GM12892 (cell line): ENCODE measurements at places on chromosomes 11 and 22.

GRCh38 chr11:32817181-32817851 lies 12.4 kb upstream of the PRRG4 start:
- no peak for DNase-seq

DNA sequence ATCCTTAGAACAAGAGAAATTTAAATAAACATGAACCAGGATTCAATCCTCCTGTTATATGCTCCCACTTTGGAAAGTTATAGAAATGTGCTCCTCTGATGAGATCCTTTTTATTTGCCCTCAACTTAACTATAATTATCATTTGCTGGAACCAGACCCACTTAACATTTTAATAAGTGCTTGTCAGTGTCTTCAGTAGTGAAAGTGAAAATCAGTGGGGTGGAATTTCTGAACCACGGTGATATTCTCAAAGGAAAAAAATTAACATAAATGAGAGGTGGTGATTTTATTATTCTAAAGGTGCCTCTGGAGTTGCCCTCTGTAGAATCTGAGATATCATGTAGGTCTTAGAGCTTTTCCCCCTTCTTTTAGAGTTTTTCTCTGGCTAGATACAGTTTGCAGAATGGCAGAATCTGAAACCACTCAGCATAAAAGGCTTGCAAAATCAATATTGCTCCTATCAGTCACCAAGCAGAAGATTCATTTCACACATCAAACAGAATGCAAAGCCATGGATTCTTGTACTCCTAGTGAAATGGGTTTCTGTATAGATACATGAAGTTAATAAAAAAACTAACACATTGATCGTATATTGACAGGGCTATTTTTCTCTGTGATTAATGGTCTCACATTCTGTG lies 213.2 kb downstream of the LUZP2 start:
- DNase-seq: no peak

- no peak for DNase-seq
These were observed 2.8 kb upstream of the CCND1 start for GRCh38 chr11:69637941-69638871.

- no peak for DNase-seq
These were observed 2.2 kb upstream of the KMT2A start for GRCh38 chr11:118434123-118434552.

DNA sequence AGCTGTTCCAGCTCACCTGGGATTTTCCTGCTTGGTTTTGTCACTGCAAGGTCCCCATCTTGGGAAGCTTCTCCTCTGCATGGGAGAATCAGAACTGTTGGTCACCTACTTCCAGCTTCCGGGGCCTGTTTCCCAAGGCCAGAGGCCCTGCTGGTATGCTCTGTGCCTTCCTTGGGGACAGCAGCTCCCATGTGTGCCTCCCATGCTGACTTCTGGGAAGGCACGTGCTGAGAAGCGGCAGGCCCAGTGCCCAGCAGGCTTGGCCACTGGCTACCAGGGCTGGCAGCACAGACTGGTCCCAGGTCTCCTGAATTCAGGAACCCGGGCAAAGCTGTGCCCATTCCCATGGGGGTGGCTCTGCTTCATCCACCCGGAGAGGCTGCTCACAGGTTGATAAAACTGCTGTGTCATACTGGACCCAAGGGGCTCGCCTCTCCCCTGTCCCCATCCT lies 33.8 kb downstream of the MYEOV start:
- no peak for DNase-seq
